ENCODE measurements at places on chromosomes 1 and 21.

GRCh38 chr1:52534928-52535764 is 17.7 kb downstream of the TUT4 start:
- DNase-seq = no peak
- no peaks in the 10 kb centered on the region for H3K4me1 ChIP-seq
- H3K36me3 ChIP-seq = no peaks in the 10 kb centered on the region
- no peak overlapping the region for H3K27ac ChIP-seq
- H3K4me3 ChIP-seq = no peak overlapping the region
- H3K27me3 ChIP-seq = no peaks in the 10 kb centered on the region

- no peak for DNase-seq
- H3K27ac ChIP-seq = no peak overlapping the region
- H3K4me3 ChIP-seq = no peak overlapping the region
- H3K36me3 ChIP-seq = no peaks in the 10 kb centered on the region
- H3K4me1 ChIP-seq = no peaks in the 10 kb centered on the region
Observed at GRCh38 chr1:65317866-65318653, 8.7 kb downstream of the DNAJC6 start.

DNA sequence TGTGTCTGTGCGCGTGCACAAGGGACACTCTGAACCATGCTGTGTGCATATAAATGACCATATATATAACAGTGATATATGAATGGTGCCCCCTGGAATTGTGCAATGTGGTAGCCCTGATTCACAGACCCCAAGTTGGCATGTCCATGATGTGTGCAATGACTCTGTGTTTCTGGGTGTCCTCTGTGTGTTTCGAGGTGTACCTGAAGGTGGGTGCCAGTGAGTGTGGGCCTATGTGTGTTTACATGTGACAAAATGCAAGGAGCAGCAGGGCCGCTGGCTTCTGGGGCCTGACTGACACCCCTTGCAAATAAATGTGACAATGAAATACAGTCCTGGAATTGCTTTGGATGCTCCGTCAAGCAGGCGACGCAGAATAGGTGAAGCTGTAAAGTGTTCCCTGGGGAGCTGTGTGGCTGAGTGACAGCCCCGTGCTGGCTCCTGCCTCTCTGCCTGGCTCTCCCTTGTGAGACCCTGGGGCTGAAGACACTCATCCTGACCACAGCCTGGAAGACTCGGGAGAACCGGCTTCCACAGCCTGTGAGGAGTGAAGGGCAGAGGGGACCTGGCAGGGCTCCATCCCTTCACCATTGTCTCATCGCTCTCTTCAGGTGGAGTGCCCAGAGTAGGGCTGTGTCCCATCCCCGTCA is 38.2 kb upstream of the CSF3R start:
- DNase-seq = no peak
- no peaks in the 10 kb centered on the region for H3K27me3 ChIP-seq
- no peaks in the 10 kb centered on the region for H3K4me1 ChIP-seq
- H3K27ac ChIP-seq = no peak overlapping the region
- H3K4me3 ChIP-seq = no peak overlapping the region

- no peak overlapping the region for H3K4me3 ChIP-seq
- no peak for DNase-seq
- peak overlapping the region; percentile 97 for H3K27ac ChIP-seq
Observed at GRCh38 chr1:234585330-234586055, 24.5 kb downstream of the IRF2BP2 start.

DNA sequence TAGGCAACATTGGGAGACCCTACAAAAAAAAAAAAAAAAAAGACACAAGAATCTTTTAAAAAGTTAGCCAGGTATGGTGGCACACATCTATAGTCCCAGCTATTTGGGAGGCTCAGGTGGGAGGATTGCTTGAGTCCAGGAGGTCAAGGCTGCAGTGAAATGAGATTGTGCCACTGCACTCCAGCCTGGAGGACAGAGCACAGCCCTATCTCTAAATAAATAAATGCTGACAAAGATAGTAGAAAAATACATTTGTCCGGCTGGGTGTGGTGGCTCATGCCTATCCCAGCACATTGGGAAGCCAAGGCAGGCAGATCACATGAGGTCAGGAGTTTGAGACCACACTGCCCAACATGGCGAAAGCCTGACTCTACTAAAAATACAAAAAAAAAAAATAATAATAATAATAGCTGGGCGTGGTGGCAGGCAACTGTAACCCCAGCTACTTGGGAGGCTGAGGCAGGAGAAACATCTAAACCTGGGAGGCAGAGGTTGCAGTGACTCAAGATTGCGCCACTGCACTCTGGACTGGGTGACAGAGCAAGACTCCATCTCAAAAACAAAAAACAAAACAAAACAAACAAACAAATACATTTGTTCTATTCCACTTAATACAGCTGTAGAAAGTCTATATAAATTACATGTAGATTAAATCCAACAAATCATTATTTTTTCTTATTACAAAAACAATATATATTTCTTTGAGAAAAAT is 48.5 kb downstream of the PHACTR4 start:
- H3K27me3 ChIP-seq = no peaks in the 10 kb centered on the region
- H3K4me1 ChIP-seq = no peaks in the 10 kb centered on the region
- DNase-seq = no peak
- H3K4me3 ChIP-seq = no peak overlapping the region

DNA sequence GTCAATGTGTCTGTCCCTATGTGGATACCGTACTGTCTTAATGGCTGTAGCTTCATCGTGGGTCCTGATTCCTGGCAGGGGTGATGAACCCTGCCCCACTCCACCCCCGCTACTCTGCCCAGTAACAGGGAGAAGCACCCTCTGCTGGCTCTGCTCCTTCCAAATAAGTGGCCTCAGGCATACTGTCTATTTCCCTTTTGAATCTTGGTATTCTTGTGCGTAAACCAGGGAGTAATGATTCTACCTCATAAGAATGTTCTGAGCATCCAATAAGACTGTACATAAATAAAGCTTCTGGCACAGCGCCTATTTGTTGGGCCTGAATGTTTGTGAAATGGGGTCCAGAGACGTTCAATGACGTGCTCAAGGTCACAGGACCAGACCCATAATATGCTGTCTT is 35.2 kb upstream of the CTPS1 start:
- peaks cover 2% of the 10 kb centered on the region for H3K4me1 ChIP-seq

DNA sequence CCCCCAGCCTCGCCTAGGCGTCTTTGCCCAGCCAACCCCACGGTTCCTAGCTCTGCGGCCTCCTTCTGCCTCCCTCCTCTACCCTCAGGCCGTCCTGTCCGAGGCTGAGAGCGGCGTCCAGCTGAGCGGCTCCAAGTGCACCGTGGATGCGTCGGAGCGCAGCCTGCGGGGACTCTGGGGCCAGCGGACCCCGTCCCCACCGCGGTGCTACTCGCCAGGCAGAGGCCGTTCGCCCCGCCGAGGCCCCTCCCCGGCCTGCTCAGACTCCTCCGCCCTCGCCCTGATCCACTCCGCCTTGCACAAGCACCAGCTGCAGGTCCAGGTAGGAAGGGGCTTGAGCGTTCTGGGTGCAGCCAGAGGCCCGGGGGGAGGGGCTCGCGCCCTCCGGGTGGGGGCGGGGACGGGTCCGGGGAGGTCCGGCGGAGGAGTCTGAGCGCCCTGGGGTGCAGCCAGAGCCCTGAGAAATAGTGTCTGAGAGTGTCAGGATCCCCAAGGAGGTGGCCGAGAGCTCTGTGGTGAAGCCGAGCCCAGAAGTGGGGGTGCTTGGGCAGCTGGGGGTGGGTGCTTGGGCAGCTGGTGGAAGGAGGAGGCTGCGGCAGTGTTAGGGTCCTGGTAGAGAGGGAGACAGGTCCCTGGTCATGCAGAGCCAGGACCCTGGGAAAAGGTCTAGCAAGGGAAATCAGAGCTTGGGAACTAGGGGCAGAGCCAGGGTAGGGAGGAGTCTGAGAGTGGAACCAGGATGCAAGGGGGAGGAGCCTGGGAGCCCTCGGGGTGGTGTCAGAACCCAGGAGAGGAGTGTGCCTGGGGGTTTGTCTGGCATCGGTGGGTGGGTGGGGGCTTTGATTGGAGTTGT is 3.2 kb upstream of the NBPF3 start:
- no peak overlapping the region for H3K27ac ChIP-seq
- H3K27me3 ChIP-seq = no peaks in the 10 kb centered on the region
- no peaks in the 10 kb centered on the region for H3K36me3 ChIP-seq
- H3K4me1 ChIP-seq = no peaks in the 10 kb centered on the region

- no peak overlapping the region for H3K27ac ChIP-seq
- DNase-seq = no peak
- H3K27me3 ChIP-seq = no peaks in the 10 kb centered on the region
- H3K36me3 ChIP-seq = no peaks in the 10 kb centered on the region
- no peak overlapping the region for H3K4me3 ChIP-seq
- no peaks in the 10 kb centered on the region for H3K4me1 ChIP-seq
Observed at GRCh38 chr21:33844104-33844889, 71.3 kb downstream of the ATP5PO start.

GRCh38 chr1:20729990-20730689 is 2.4 kb downstream of the SH2D5 start:
- no peak overlapping the region for H3K27ac ChIP-seq
- no peak for DNase-seq
- H3K27me3 ChIP-seq = no peaks in the 10 kb centered on the region

- H3K36me3 ChIP-seq = no peaks in the 10 kb centered on the region
- DNase-seq = no peak
- no peak overlapping the region for H3K4me3 ChIP-seq
- H3K27ac ChIP-seq = no peak overlapping the region
Observed at GRCh38 chr1:227396539-227397353, 78.5 kb upstream of the CDC42BPA start.

DNA sequence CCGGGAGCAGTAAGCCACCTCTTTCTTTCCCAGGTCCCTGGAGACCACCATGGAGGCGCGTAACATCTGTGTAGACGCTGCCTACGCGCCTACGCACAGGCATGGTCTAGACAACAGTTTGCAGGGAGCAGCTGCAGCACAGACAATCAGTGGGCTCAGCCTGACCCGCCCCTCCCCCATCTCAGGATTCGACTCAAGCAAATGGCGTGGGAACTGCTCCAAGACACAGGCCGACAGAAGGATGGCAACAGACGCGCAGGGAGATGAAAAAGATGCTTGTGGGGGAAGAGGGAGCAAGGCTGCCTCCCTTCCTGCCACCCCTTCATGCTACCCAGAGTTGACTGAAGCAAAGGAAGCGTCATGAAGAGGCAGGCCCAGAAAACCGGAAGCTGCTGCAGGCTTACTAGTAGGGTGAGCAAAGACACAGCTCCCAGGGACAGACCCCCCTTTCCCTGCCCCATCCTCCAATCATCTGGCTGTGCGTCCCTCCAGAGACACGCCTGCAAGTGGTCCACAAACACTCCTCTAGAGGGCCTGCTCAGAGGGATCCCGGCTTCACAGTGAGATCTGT is 19.5 kb downstream of the STK40 start:
- no peaks in the 10 kb centered on the region for H3K36me3 ChIP-seq
- no peak for DNase-seq
- no peak overlapping the region for H3K4me3 ChIP-seq
- H3K27me3 ChIP-seq = no peaks in the 10 kb centered on the region
- no peaks in the 10 kb centered on the region for H3K4me1 ChIP-seq
- no peak overlapping the region for H3K27ac ChIP-seq

DNA sequence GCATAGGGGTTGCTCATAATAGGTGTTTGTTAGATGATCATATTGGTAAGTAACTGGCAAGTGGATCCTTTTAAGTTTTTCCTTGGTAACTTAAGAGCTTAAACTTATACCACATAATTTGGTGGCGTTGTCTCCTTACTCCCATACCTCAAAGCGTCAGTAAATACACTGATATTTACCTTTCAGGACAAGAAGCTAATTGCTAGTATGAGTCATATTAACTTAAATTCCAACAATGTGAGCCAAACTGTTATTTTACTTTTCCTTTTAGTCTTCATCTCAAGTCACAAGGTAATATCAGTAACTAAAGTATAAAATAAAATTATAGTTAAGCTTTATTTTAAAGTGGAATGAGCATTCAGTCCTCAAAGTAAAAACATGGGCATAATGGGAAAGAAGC is 9.0 kb upstream of the SH3GLB1 start:
- H3K4me1 ChIP-seq = no peaks in the 10 kb centered on the region
- H3K4me3 ChIP-seq = no peak overlapping the region
- no peak overlapping the region for H3K27ac ChIP-seq
- H3K27me3 ChIP-seq = no peaks in the 10 kb centered on the region
- no peak for DNase-seq

- no peak overlapping the region for H3K4me3 ChIP-seq
- no peak overlapping the region for H3K27ac ChIP-seq
- H3K27me3 ChIP-seq = no peaks in the 10 kb centered on the region
- DNase-seq = no peak
- H3K4me1 ChIP-seq = no peaks in the 10 kb centered on the region
- H3K36me3 ChIP-seq = no peaks in the 10 kb centered on the region
Observed at GRCh38 chr1:229033480-229033879, 237.4 kb upstream of the RAB4A start.

DNA sequence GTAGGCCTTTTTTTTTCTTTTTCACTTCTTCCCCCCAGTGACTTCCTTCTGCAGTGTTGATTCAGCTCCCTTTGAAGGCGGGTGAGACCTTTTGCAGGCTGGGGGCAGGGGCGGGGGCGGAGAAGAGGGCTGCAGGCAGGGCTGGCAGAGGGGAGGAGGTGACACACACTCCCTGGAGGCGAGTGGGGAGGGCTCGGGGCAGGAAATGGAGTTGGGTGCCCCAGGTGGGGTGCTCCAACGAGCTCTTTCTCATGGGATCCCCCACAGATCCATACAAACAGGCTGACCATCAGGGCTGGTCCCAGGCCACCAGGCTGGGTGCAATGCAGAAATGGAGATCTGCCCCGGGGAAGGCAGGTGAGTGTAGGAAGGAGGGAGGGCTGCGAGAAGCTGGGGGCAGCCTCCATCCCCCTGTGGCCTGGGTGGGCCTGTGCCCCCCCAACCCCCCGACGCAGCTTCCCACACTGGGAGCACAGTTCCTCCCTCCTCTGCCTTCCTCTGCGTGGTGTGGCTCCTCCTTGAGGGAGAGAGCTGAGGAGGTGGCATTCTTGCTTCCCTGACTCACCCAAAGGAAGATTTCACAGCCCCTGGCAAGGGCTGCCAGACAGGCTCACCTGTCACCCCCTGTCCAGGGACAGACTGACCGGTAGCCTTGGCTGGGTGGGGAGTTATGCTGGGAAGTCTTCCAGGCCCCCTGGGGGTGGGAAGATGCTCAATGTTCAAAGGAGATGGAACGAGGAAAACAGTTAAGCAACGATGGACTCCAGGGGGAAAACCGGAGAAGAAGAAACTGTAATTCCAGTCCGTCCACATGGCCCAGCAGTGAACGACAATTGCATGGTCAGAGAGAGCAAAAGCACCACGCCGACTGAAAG is 7.1 kb upstream of the ITGB2 start:
- H3K27me3 ChIP-seq = no peaks in the 10 kb centered on the region
- no peaks in the 10 kb centered on the region for H3K36me3 ChIP-seq
- no peaks in the 10 kb centered on the region for H3K4me1 ChIP-seq
- no peak overlapping the region for H3K4me3 ChIP-seq

- peak; percentile 80 for DNase-seq
- H3K27ac ChIP-seq = no peak overlapping the region
- H3K36me3 ChIP-seq = no peaks in the 10 kb centered on the region
- H3K27me3 ChIP-seq = no peaks in the 10 kb centered on the region
- no peaks in the 10 kb centered on the region for H3K4me1 ChIP-seq
Observed at GRCh38 chr1:154998818-154999570, 3.6 kb upstream of the ZBTB7B start.

GRCh38 chr1:38027201-38028104 is 14.9 kb downstream of the UTP11 start:
- no peak overlapping the region for H3K4me3 ChIP-seq
- H3K27me3 ChIP-seq = no peaks in the 10 kb centered on the region
- H3K4me1 ChIP-seq = no peaks in the 10 kb centered on the region
- DNase-seq = no peak
- peaks cover 3% of the 10 kb centered on the region for H3K36me3 ChIP-seq
- H3K27ac ChIP-seq = no peak overlapping the region

GRCh38 chr1:18352636-18353265 is 128.0 kb upstream of the KLHDC7A start:
- H3K36me3 ChIP-seq = no peaks in the 10 kb centered on the region
- no peak overlapping the region for H3K27ac ChIP-seq
- no peak overlapping the region for H3K4me3 ChIP-seq
- no peaks in the 10 kb centered on the region for H3K27me3 ChIP-seq

- no peak for DNase-seq
- no peak overlapping the region for H3K27ac ChIP-seq
- H3K4me1 ChIP-seq = no peaks in the 10 kb centered on the region
- H3K27me3 ChIP-seq = no peaks in the 10 kb centered on the region
Observed at GRCh38 chr1:33228935-33229487, 27.3 kb upstream of the ZNF362 start.
